ENCODE measurements at places on chromosomes 13 and 19. TPM values are rescaled to one million over a fixed set of nuclear protein-coding genes. Genes with fewer than 3 reads are reported as not detected.

The CCDC169 gene
- 2.6 TPM for polyA plus RNA-seq

The SERP2 gene
- 5.4 TPM for polyA plus RNA-seq

The MRI1 gene
- 23.4 TPM for polyA plus RNA-seq

The CYP2A7 gene
- polyA plus RNA-seq: 0.27 TPM

The CALR3 gene
- not detected for polyA plus RNA-seq

The NCR1 gene
- 0.53 TPM for polyA plus RNA-seq

The NXNL1 gene
- not detected for polyA plus RNA-seq

The METTL21C gene
- polyA plus RNA-seq: 17.6 TPM

The ZNF382 gene
- 10.8 TPM for polyA plus RNA-seq

The DCUN1D2 gene
- 19.5 TPM for polyA plus RNA-seq

The TTYH1 gene
- 3.9 TPM for polyA plus RNA-seq

The ATXN8OS gene
- polyA plus RNA-seq: 0.63 TPM

The SERPINE3 gene
- polyA plus RNA-seq: 0.77 TPM

The RAD23A gene
- polyA plus RNA-seq: 137 TPM

The CRB3 gene
- polyA plus RNA-seq: not detected

The IFT88 gene
- polyA plus RNA-seq: 15.5 TPM

The SLC27A5 gene
- polyA plus RNA-seq: 3.6 TPM

The CHST8 gene
- polyA plus RNA-seq: 0.38 TPM

The LRRC25 gene
- polyA plus RNA-seq: 1.6 TPM

The EBI3 gene
- 0.38 TPM for polyA plus RNA-seq

The ZNF813 gene
- polyA plus RNA-seq: 3.0 TPM

Data from forelimb muscle (tissue), 1 donor.